ENCODE measurements at places on chromosomes 13 and 19.

GRCh38 chr13:49802426-49802825 is 9.9 kb upstream of the KPNA3 start:
- DNase-seq: no peak

DNA sequence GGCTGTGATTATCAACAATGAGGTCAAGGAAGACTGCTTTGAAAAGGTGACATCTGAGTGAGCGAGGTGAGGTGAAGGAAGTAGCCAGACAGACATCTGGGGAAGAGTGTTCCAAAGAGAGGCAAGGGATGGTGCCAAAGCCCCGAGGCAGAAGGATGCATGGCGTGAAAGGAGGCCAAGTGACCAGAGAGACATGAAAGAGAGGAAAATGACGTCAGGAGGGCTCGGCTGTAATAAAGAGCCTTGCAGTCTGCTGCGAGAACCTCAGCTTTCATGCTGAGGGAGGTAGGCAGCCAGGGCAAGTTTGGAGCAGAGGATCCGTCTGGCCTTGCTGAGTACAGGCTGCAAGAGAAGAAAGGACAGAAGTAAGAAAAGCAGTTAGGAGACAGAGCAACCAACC is 50.8 kb downstream of the FOXO1 start:
- no peak for DNase-seq

GRCh38 chr13:110636701-110637201 is 21.4 kb downstream of the NAXD start:
- no peak for DNase-seq

DNA sequence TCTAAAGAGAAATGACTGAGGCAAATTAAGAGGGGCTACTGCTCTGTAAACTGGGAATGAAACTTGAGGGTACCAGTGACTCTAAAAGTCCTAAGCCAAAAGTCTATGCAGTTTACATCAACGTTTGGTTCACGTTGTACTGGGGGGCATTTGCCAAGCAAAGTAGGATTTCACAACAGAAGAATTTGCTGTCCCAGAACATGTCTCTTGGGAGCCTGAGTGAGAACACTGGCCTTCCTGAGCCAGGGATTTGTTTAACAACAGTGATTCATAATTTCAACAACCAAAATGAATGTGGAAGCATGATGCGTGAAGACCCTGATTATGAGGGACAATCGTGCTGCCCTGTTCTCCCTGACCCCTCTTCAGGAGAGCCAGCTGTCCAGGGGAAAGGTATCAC is 178.0 kb downstream of the OXGR1 start:
- DNase-seq: no peak

GRCh38 chr19:47331931-47332547 is at the start of gene C5AR2:
Gene C5AR2, plus strand, starts transcription at chr19:47332175. Its CDS starts 8,625 bp downstream, at chr19:47340800.
- DNase-seq: peak; percentile 48

GRCh38 chr19:32203161-32203560 is 142.2 kb upstream of the ZNF507 start:
- DNase-seq: no peak

- DNase-seq: no peak
Observed at GRCh38 chr13:92984151-92984550, 242.5 kb upstream of the GPC6 start.

GRCh38 chr13:46629811-46630413 is 76.9 kb downstream of the LRCH1 start:
- DNase-seq: no peak

GRCh38 chr13:98519976-98520375 is 56.9 kb downstream of the STK24 start:
- no peak for DNase-seq

GRCh38 chr13:45122941-45123340 is 2.6 kb downstream of the GTF2F2 start:
- no peak for DNase-seq

Data from right forelimb (tissue), 1 donor.